ENCODE measurements at places on chromosomes 11 and 22.

GRCh38 chr11:69944146-69944795 lies 125.1 kb upstream of the FGF3 start:
- DNase-seq: no peak

DNA sequence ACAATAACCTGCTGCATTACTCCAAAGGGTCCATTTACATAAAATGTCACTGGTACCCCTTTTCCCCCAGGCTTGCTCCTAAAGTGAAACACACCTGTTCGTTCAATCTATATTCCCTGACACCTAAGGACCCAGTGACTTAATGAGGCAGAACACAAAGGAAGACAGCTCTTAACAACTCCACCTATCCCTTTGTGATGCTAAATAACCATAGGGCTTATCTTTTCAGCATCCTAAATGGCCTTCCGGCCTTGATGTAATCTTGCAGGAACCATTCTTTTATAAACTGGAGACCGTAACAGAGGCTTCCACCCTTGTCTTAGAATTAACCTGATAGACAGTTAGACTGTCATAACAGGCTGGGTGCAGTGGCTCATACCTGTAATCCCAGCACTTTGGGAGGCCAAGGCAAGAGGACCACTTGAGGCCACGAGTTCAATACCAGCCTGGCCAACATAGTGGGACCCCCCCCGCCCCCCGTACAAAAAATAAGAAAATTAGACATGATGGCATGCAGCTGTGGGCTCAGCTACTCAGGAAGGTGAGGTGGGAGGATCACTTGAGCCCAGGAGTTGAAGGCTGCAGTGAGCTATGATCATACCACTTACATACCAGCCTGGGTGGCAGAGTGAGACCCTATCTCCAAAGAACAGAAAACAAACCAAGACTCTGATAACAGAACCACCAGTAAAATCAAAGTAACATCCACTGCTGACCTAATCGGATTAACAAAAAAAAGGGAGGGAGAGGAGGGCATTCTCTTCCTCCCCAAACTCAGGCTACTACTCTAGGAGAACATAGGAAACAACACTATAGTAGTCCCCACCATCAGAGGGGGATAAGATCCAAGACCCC lies 5.1 kb downstream of the CHEK2 start:
- no peak for DNase-seq

GRCh38 chr22:32644252-32645100 lies 157.0 kb upstream of the TIMP3 start:
- DNase-seq: peak; percentile 21

GRCh38 chr11:19874266-19874665 lies 161.6 kb downstream of the NAV2 start:
- DNase-seq: no peak

GRCh38 chr11:46675288-46675851 lies 25.0 kb downstream of the ARHGAP1 start:
- DNase-seq: no peak

- DNase-seq: no peak
Observed at GRCh38 chr22:49437356-49437755, 390.3 kb downstream of the BRD1 start.

GRCh38 chr11:64230171-64230984 lies at the start of gene DNAJC4:
Gene DNAJC4, plus strand, starts transcription at chr11:64230548. Its CDS starts 307 bp downstream, at chr11:64230855.
- peak; percentile 81 for DNase-seq

DNA sequence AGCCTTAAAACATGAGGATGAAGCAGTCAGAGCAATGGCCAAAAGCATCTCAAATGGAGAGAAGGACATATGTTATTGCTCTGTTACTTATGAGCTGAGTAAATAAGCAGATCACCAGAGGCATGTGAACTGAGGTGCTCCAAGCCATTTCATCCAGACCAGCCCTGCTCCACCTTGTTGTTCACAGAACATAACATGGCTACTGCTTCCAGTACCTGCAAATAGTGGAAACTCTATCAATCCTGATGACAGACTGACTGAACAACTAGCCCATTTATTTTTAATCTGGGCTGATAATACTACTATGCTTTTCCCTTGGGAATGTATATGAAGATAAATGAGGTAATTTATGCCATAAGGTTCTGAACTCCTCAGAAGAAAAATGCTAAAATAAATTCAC lies 1164.7 kb downstream of the FAM181B start:
- no peak for DNase-seq

DNA sequence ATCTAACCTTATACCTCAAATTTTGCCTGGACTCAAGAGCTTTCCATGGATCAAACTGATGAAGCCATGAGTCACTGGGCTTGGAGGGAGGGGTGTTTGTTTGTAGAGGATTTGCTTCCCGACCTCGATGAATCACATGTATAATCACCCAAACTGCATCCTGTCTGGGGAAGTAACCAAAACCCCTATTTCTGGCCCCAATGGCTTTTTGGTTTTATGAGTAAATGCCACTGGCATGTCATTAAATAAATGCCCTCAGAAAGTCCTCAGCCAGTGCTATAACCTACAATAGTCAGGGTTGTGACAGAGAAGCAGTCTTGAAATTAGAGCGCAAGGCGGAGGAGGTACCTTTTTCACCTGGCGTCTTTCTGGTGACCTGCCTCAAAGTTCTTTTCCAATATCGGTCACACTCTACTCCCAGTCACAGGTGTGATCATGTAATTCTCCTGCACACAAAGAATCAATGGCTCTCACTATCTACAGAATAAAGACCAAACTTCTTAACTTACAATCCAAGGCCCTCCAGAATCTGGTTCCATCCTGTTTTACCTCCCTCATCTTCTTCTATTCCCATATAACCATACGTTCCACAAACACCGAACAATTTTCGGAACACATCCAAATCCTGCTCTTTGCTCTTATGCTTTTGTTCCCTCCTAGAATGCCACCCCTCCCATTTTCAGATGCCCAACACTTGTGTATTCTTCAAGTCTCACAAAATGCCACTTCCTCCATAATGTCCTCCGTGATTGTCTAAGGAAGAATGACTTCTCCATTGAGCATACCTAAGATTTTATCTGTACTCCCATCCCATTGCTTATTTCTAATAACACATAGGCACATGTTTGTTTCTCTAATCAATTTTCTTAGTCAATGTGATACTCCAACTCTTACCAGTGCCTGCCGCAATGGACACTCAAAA lies 81.3 kb upstream of the BLID start:
- no peak for DNase-seq

DNA sequence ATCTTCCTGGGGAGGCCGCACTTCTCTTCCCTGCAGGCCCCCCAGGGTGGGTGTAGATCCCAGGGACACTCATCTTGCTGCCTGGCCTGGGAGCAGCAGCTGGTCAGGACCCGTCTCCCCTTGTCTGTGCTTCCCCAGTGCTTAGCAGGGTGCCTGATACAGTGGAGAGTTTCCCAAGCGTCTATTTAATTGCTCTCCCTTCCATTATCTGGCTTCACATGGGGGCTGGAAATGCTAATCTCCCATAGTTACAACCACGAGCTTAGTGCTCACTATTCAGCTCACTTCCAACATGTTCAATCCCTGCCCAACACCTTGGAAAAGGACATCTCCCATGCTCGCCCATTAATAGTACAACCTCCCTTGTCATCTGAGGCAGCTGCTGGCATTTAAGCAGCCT lies 100.5 kb downstream of the DSCAML1 start:
- DNase-seq: no peak

- no peak for DNase-seq
Observed at GRCh38 chr11:9569588-9570164, 3.8 kb upstream of the WEE1 start.

DNA sequence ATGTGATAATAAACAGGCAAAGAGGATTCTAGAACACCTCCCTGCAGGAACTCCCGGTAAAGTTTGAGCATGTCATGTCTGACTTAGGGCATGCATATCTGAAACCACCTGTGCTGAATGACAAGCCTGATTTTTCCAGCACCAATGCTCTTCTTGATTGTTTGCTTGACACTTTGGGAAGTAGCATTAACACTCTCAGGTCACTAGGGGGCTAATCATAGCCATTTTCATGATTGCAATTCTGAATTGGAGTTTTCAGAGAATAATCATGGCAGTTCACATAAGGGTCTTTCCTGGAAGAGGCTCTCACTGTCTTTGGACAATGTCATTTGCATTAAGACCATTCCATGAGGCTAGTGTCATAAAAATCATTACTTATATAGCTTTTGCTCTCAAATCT lies 234.4 kb upstream of the MTNR1B start:
- no peak for DNase-seq

DNA sequence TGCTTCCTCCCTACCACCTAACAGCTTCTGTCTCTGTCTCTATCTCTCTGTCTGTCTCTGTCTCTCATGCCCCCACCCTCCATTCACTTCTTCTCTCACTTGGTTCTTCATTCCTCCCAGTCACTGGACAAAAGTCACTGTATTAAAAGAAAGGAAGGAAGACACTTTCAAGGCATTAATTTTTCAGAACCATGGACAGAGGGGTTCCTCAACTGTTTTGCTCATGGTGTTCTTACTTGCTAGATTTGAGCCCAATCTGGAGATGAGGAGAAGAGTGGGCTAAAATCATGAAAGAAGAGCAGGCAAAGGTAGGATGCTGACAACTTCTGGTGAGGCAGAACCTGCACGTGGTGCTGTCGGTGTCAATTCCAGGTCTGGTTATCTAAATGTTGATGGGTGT lies 116.7 kb upstream of the LARGE1 start:
- DNase-seq: no peak

GRCh38 chr11:106447631-106448191 lies 370.2 kb downstream of the AASDHPPT start:
- DNase-seq: no peak

GRCh38 chr11:105368711-105369110 lies 229.1 kb upstream of the CARD18 start:
- no peak for DNase-seq

- no peak for DNase-seq
Observed at GRCh38 chr11:131922220-131922619, 551.8 kb downstream of the NTM start.

DNA sequence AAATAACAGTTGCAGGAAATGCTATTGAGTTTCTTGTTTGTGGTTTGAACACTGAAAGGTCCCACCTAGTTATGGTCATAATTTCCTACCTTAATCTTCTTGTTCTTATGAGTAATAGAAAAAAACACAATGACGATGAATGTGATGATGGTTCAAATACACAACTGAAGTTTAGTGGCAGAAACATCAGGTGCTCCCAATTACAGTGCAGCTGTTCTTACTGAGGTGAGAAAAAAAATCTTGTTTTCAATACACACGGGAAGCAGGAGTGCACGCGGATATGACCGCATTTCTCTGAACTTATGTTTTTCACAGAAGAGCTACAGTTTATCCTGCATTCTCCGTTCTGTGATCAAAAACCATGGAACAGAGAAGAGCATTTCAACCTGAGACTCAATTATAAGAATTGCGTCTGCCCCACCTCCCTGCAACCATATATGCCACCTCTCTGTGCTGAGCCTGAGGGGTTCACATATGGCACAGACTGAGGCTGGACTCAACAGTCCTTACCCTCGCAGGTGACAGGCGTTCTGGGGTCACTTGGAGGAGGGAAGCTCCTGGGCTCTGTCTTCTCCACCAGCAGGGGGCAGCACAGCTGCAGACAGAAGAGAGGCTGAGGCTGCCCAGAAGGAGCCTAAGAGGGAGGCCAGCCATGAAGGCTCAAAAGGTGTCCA lies 99.7 kb upstream of the IGLL5 start:
- peak; percentile 50 for DNase-seq

DNA sequence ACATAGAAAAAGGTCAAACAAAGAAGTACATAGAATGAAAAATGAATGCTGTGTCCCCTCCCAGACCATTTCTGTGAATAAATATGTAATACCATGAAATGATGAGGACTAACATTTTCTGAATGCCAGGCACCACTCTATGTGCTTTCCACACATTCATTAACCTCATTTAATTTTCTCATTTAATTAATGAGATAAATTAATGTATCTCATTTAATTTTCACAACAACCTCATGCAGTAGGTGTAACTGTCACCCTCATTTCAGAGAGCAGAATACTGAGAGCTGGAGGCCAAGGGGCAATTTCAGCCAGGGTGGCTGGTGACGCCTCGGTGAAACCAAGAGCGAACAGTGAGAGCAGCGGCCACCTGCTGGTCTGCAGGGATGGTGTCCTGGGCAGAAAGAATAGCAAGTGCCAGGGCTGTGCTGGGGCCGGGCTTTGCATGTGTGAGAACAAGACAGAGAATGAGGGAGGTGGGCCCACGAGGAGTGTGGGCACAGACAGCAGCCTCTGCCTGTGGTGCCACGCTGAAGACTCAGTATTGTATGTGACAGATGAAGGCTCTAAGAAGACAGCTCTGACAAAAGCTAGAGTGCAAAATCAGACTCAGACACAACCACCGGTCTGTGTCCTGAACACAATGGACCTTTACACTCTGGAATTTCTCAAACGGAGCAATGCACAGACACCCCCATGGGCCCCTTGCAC lies 1.8 kb upstream of the SERPIND1 start:
- no peak for DNase-seq

- no peak for DNase-seq
Observed at GRCh38 chr11:34616830-34617504, 3.9 kb upstream of the EHF start.

DNA sequence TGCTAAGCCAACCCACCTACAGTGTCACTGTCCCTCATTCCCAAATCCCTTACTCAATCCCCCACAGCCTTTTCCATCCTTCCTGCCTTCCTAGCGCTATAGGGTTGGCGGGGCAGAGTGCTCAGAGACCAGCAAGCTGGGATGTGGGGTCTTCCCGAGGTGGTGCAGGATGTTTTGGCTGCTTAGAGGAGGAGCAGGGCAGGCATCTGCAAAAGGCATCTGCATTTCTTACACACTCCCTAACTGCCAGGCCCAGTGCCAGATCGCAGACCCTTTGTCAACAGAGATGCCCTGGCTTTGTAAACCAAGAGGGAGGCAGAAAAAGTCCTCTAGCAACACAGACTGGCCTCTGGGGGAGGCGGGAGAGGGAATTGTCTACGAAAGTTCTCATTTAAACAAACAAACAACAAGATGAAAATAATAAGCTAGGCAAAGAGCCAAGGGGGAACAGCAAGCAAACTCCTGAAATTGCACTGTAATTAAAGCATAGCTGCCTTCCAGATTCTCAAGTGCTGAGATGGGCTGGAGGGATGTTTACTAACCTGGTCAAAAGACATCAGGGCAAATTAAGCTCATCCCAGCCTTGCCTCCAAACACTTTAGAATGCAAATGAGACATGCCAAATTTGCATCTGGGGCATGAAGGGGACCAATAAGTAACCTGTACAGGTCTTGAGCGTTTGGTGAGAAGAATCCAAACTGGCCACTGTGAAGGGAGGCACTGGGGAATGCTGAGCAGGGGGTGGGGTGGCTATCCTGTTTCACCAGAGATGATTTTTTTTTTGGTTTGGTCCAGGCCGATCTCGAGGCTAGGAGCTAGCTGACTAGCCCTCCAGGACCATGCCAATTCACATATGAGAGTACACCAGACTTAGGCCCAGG lies 38.1 kb upstream of the ADA2 start:
- no peak for DNase-seq

Data from T-cell (primary cell).